ENCODE measurements at places on chromosomes 6 and 20.

- no peak for DNase-seq
Measured at GRCh38 chr6:99901596-99902384, 92.2 kb downstream of the MCHR2 start.

DNA sequence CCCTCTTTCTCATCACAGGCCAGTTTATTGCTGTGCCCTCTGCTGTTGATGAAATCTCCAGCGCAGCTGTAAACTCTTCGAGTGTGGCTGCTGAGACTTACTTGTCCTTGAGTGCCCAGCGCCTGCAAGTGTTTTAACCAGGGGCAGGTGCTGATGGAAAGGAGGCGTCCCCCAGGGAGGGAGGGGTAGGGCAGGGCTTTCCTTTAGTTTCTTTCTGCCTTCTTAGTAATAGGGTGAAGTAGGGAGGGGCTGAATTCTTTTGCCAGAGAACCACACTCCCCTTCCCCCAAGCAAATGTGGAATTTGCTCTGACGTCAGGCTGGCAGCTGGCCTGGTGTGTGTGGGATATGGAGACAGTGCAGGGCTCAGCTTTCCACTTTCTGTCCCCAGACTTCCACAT is 61.2 kb downstream of the IGF2R start:
- peak; percentile 75 for DNase-seq

DNA sequence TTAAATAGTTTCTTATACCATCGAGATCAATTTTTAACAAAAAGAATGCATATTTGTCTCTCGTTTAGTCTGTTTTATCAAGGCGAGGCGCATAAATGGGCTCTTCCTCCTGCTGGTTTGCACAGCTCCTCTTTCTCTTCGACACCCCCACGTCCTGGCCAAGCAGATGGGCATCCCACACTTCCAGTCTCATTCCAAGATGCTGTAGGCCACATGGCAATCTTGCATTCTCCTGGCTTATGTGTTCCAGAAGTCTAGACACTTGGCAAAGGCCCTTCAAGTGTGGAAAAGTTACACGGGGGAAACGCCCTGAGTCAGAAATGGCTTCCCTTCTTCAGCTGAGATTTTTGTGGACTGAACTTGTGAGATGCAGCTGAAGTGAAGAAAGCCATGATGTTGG is 447.1 kb downstream of the QKI start:
- DNase-seq, result no peak

- DNase-seq, result no peak
Measured at GRCh38 chr6:167826896-167827582, at the start of gene AFDN. Gene AFDN (plus strand): TSS chr6:167826911. CDS start chr6:167827133, 222 bp downstream.

- DNase-seq, result no peak
Measured at GRCh38 chr6:168157272-168158212, 78.5 kb upstream of the FRMD1 start.

DNA sequence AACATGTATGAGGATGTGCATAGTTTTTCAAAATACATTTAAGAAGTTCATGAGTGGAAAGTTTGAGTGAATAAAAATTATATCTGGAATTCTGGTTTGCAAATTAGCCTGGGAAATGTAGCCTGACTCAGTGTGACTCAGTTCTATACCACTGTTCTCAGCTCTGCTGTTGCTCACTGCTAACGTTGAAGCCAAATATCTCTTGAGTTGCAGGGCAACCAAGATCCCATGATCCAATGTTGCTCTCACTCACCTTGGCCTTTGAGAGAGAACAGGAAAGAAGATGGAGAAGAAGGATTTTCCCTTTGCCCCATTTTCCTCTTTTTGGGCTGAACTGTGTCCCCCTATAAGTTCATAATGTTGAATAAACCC is 28.9 kb downstream of the PSMB9 start:
- no peak for DNase-seq

DNA sequence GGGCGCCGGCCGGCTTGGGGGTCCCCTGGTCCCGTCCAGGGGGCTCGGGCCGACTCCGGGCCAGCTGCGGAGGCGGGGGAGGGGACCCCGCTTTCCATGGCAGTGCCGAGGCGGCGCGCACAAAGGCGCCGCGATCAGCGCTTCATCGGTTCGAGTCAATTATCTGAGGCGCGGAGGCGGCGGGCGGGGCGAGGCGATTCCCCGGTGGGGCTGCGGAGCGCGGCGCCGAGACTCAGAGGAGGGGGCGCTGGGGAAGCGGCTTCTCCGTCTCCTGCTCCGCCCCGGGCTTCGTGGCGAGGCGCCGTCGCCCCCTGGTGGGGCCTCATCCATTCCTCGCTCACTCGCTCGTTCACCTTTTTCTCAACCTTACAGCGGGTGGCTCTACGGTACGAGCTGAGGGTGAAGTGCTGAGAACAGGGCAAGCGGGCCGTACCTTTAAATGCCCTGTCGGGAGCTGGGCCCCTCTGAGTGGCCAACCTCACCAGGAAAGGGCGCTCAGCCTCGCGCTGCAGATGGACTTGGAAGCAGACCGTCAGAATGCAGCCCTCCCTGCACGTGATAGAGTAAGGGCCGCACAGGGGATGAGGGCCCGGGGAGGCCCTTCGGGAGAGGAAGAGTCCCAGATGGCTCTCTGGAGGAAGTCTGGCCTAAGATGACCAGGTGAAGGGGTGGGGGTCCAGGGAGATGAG is 39.9 kb downstream of the SLC52A3 start:
- peak; percentile 23 for DNase-seq

DNA sequence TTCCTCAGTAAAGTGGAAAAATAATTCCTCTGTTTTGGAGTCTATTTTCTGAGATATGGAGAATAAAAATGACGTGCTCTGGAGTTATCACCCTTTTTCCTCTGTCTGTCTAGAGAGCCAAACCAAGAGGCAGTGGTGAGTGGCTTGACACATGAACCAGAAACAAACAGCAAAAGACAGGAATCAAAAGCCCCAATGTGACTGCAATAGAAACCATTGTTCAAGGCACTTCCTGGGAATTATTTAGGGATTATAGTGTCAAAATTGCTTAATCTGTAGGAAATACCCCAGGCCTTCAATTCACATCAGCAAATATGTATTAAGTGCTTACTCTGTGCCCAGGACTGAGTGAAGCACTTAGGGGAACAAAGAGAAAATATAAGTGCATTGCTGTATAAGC is 560.4 kb upstream of the JAG1 start:
- DNase-seq, result no peak

DNA sequence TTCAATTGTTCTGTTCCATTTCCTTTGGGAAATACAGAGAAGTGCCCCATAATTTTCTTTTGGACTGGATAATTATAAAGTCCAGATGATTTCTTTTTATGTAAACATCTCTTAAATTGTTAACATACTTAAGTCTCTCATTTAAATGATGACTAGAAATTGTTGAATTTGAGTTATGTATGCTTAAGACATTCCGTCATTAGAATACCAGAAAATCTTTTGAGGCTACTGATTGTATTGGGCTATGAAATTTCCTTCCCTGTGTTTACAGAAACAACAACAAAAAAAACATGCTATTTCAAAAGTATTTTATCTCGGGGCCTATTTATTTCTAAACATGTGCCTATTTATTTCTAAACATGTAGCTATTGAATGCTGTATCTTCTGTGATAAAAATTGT is 125.4 kb downstream of the SH3BGRL2 start:
- no peak for DNase-seq

DNA sequence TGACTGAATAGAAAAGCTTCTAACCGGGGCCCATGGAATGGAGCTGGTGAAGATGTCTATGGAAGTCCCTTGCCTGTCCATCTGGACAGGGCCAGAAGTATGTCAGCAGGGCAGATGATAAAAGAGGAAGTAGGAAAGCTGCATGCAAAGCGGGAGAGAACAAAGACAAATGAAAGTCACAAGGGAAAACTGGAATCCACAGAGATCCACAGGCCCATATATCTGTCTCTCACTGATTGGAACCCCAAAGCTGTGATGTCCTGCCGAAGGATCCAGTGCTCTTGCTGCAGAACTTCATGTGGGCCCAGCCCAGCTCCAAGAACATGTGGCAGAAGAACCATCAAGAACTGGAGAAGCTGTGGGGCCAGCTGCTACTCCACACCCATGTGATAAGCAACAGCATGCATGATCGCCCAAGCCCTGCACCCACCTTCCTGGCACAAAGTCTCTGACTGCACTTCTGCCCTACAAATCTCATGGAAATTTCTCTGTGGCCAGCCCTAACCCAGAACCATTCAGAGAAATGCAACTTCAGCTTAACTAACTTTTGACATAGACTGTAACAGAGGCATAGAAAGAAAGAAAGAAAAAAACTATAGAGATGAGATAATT is 716.0 kb downstream of the KIF16B start:
- no peak for DNase-seq

GRCh38 chr6:43942011-43942442 is 172.0 kb downstream of the VEGFA start:
- DNase-seq, result no peak
